EL (cell line): ENCODE measurements at places on chromosomes 16 and 17.

- DNase-seq, result no peak
Measured at GRCh38 chr16:50567651-50568050, 19.5 kb downstream of the NKD1 start.

GRCh38 chr17:31408586-31408985 lies 17.1 kb downstream of the RAB11FIP4 start:
- no peak for DNase-seq

GRCh38 chr17:32446949-32447348 lies 2.6 kb downstream of the PSMD11 start:
- DNase-seq, result no peak

- no peak for DNase-seq
Measured at GRCh38 chr17:61784510-61784909, 78.8 kb downstream of the BRIP1 start.

- no peak for DNase-seq
Measured at GRCh38 chr17:14688134-14688533, 387.3 kb downstream of the HS3ST3B1 start.

- no peak for DNase-seq
Measured at GRCh38 chr17:4180791-4181190, 37.8 kb downstream of the CYB5D2 start.
